Mammary epithelial cell (primary cell): ENCODE measurements at places on chromosomes 16 and 17.

GRCh38 chr17:9676820-9677310, 31.5 kb downstream of the USP43 start:
- DNase-seq: peak; percentile 99

DNA sequence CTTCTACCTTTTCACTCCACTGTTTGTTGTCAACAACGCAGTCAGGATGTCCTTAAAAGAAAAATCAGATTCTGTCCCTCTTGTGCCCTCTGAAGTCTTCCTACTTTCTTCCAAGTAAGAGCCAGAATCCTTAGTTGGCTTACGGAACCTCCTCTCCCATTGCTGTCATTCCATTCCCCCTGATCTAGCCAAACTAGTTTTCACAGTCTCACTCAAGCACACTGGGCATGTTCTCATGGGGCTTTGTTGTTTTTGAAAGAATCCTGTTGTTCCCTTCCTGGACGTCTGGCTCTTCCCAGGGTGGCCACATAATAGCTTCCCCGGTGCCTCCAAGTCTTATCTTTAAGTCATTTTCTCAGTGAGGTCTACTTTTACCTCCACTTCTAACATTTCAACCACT, 158.6 kb upstream of the ELAC2 start:
- no peak for DNase-seq

DNA sequence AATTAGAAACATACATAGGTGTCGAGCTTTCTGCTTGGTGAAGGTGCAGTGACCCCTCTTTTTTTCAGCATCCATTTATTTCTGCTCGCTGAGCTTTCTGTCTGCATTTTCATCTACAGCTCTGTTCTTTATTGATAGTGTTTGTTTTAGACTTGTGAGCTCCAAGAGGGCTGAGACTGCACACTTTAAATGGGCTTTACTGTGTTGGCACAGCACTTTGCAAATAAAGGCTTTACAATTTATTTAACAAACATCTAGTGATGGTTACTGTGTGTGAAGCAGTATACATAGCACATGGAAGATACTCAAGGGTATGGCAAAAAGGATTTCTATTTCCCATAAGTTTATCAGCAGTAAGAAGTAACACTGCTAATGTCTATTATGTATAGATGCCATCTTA, 563.7 kb upstream of the HSBP1 start:
- DNase-seq: no peak

GRCh38 chr17:17713839-17714238, 32.6 kb downstream of the RAI1 start:
- no peak for DNase-seq

GRCh38 chr16:73015612-73016487, 32.1 kb downstream of the ZFHX3 start:
- DNase-seq: peak; percentile 86

DNA sequence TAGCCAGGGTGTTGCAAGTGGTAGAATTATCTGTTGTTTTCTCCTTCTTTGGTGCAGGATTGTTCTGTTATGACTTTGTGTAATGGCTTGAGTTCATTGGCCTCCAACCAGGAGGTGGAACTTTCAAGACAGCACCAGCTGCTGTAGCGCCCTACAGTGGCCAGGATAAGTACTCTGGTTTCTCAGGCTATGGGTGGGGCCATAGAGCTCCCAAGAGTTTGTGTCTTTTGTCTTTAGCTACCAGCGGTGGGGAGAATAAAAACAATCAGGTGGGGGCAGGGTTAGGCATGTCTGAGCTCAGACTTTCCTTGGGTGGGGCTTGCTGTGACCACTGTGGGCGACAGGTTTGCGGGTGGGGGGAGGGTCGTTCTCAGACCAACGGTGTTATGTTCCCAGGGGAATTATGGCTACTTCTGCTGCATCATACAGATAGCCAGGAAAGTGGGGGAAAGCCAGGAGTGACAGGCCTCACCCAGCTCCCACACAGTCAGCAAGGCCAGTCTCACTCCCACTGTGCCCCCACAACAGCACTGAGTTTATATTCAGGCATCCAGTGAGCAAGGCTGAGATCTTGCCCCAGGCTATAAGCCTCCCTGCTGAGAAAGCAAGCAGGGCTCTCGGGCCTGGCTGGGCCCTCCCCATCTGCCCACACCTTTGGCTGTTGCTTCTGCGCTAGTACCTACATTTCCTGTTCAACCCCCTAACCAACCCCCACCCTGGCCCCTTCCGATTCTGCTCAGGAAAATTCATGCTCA, 15.4 kb downstream of the ABCA10 start:
- peak; percentile 21 for DNase-seq

DNA sequence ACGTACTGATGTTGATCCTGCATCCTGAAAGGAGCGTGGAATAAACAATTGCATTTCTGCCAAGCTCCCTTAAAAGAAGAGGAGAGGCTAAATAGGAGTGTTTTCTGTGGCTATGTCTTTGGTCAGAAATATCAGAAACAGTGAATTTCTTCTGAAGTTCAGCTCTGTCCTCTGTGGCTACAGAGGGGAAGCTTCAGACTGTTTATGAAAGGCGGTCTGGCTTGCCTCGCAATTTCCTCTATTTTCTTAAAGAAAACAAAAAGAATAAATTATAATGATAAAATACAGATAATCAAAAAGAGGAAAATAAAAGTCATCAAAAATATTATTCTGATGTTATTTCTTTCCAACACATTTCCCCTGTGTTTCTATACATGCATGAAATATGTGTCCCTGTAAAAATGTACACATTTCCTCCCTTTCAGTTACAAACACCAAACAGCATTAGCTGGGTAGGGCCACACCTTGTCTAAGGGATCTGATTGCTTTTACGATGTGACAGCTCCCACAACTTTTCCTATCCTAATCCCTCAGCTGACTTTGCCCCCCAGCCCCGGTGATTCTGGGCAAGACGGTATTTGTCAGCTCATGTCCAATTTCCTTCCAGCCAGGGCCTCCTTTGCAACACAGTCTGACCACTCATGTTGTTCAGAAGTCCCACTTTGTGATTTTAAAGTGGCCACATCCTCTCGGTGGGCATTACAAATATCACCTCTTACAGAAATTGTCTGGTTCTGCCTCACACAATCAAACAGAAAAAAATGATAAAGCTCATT, 439.0 kb downstream of the HS3ST3B1 start:
- no peak for DNase-seq
